ENCODE measurements at places on chromosomes 3 and 15.

- no peak for DNase-seq
Observed at GRCh38 chr15:95957861-95958260, 372.6 kb upstream of the NR2F2 start.

- no peak for DNase-seq
Observed at GRCh38 chr3:196246612-196247308, 30.4 kb downstream of the SLC51A start.

GRCh38 chr3:129911261-129911861 is 17.9 kb upstream of the TMCC1 start:
- DNase-seq, result no peak

DNA sequence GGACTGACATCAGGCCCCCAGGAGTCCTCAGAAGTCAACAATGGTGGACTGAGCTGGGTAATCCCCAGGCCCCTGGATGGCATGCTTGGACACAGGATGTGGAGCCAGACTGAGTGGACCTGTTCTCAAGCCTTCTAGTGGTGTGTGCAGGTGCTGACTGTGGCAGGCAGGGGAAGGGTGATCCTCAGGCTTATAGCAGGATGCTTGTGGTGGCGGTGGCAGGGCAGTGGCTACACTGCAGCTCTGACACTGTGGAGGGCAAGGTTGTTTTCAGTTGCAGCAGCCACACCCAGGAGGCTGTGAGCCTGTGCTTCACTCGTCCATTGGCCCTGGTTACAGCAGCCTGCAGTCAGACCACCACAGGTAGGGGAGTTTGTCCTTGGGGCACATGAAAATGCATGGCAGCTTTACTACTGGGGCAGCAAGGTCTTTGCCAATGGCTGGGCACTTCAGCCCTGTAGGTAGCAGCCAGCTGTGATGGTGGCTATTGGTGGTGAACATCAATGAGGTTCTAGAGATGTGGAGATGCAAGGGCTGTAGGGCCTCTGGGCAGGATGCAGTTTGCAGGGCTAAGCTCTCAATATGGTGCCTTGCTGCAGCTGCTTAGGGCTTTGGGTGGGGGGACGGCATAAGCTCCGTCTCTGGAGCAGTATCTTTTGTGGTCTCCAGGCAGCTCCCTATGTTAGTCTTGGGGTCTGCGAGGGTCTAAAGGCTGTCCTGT is 17.5 kb upstream of the MYO5A start:
- DNase-seq, result no peak

GRCh38 chr3:32700244-32700643 is 15.3 kb downstream of the CNOT10 start:
- no peak for DNase-seq

DNA sequence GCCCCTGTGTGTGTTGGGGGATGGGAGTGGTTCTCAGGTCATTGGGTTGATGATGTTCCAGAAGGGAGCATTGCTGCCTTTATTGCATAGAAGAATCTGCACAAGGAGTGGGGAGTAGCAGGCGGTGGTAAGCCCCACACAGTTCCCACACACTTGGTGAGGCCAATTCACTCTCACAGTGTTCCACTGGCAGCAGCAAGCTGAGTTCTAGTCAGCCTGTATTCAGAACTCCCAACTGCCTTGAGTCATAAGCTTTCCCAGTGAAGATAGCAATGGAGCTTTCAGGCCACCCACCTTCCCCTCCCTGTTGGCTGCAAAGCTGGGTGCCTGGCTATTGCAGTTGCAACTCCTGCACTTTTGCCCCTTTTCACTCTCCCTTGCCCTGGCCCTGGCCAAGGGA is 181.1 kb upstream of the RBMS3 start:
- no peak for DNase-seq

- peak; percentile 2 for DNase-seq
Observed at GRCh38 chr3:142279965-142280590, 54.7 kb upstream of the GK5 start.

GRCh38 chr15:80970658-80971057 is 19.0 kb downstream of the MESD start:
- no peak for DNase-seq

DNA sequence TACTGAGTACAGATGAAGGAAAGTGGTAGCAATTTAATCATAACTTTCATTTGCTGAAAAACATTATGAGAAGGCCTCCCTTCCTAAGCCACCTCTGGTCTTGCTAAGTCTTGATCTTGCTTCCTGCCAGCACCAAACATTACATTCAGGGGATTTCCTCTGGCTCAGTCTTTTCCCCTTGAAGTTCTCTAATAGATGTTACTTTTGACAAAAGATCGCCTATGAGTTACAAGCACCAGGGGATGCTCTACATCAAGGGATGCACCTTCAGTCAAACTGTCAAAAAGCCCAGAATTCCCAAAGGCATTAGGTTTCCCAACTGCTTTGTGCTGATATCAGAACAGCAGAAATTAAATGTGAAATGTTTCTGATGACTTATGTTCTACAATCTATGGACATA is 47.3 kb downstream of the AQP9 start:
- DNase-seq, result no peak

GRCh38 chr15:71791975-71792374 is 18.4 kb upstream of the NR2E3 start:
- no peak for DNase-seq

DNA sequence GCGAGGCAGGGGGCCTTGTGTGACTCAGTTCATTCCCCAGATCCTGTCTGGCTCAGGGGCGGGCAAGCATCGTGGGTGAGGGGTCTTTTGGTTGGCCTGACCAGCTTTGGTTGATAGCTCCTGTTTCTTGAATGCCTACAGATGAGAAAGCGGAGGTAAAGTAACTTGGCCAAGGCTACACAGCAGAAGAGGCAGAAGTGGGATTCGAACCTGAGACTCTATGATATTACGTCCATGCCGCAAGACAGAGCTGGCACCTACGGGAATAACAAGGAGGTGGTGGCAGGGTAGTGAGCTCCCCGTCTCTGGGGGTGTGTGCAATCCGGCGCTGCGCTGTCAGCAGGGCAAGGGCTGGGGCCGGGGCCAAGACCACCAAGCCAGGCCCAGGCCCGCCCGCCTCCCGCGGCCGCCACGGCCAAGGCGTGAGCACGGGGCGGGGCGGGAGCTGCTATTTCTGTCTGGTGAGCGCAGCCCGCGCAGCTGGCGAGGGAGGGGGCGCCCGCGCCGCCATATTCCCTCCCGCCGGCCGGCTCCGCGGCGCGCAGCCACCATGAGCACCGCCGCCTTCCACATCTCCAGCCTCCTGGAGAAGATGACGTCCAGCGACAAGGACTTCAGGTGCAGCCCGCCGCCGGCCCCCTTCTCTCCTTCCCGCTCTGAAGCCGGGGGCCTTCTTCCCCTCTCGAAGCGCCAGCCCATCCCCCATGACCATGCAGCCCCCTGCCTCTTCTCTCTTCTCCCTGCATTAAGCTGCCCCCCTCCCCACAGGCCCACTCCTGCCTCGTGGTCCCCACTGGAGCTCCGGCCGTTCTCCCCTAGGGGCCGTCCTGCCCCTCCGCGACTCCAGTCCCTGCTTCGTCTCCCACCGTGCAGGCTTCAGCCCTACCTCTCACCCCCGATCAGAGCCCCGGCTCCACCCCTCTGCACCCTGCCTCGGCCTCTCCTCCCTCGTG is at the start of gene CAND2:
CAND2 (plus strand) TSS at position 510 of the 953 bp plus-strand sequence; CDS start at position 551, 41 bp downstream.
- peak; percentile 38 for DNase-seq

DNA sequence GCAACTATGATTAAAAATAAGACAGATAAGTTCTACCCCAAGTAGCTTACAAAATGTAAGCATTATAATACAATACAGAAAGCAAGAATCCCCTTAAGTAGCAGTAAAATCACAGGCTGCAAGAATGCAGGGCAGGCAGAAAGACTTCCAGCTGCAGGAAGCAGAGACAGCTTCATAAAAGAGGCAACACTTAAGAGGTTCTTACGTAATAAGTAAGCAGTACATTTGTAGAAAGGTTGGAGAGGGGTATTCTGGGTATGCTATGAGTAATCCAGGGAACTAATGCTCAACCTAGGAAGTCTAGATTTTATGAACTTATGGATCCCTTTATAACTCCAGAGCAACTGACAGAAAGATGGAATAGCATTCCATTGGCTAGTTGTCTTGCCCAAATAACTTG is 151.6 kb downstream of the IL5RA start:
- no peak for DNase-seq

DNA sequence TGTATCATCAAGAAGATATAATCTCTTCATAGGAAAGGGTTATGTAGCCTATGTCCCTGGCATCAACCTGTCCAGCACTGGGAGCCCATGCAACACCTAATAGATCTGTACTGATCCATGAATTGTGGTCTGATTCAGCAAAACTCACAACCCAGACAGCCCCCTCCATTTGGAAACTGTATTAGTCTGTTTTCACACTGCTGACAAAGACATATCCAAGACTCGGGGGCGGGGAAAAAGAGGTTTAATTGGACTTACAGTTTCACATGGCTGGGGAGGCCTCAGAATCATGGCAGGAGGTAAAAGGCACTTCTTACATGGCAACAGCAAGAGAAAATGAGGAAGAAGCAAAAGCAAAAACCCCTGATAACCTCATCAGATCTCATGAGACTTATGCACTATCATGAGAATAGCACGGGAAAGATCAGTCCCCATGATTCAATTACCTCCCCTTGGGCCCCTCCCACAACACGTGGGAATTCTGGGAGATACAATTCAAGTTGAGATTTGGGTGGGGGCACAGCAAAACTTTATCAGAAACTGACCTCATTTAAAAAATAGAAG is 83.3 kb downstream of the TRIM42 start:
- no peak for DNase-seq

DNA sequence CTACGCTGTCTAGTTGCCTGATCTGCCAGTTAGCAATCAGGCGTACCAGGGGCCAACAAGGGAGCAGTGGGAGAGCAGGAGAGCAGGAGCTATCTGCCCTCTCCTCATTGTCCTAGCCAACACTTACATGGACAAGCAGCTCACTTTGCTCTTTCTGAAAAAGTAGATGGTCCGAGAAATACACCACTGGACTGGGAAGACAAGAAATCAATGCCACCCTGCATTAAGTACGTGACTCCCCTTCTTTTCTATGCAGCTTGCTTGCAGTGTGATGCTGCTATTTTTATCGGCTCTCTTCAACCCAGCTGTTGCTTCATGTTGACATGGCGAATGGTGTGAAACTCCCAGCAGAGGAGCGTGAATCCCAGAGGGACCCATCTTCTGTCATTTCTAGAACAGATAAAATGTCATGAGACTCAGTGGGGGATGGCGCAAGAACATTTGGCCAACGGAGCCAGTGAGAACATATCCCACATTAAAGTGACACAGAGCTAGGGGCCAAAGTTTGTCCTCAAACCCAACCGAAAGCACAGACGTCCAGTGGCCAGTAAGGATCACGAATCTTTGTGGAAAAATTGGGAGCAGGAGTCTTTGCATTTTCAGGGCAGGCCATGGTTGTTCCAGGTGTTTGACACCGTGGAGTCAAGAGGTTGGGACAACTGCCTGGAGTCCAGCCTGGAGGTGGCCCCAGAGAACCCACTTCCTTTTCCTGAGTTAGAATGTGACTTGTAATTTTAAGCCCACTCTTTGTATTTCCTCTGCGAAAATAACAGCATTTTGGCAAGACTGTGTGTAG is 53.7 kb upstream of the MEF2A start:
- DNase-seq, result no peak

DNA sequence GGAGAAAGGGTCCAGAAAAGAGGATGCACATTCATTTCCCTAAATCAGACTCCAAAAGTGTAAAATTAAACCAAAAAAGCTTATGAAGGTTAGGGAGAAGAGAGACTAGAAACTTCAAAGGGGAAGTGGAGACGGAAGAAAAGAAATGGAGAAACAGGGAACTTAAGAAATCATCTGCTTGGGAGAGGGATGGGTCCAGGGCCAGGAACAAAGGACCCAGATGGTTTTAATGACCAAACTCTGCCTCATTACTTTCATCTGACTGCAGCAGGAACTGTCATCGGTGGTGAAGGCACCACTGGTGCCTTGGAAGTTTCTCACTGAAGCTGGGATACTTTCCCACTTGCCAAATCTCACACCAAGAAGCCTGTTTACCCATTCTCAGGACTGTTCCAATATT is 70.5 kb upstream of the SLC4A7 start:
- DNase-seq, result no peak

DNA sequence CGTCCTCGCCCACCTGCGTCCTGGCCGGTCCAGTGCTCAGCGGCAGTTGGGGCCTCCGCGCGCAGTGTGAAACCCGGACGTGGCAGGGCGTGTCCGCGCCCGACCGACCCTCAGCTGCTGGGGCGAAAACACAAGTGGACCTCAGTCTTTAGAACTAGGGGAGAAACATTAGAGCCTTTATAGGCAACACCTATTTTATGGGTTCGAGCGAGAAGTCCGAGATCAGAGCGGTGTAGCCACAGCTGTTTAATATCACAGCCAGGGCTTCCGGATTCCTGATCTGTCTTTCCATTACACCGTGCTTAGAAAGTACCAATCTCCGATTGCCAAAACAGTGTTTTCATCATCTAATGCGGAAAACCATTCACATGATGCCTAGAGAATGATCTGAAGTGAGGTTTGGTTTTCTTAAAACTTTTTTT is 506 bp downstream of the RAD51 start:
- no peak for DNase-seq

- DNase-seq, result no peak
Observed at GRCh38 chr15:48872632-48873031, 5.3 kb upstream of the EID1 start.

GRCh38 chr3:10164546-10165393 is at the start of gene IRAK2:
IRAK2 (plus strand) TSS chr3:10164919; CDS start chr3:10164955, 36 bp downstream.
- peak; percentile 47 for DNase-seq

DNA sequence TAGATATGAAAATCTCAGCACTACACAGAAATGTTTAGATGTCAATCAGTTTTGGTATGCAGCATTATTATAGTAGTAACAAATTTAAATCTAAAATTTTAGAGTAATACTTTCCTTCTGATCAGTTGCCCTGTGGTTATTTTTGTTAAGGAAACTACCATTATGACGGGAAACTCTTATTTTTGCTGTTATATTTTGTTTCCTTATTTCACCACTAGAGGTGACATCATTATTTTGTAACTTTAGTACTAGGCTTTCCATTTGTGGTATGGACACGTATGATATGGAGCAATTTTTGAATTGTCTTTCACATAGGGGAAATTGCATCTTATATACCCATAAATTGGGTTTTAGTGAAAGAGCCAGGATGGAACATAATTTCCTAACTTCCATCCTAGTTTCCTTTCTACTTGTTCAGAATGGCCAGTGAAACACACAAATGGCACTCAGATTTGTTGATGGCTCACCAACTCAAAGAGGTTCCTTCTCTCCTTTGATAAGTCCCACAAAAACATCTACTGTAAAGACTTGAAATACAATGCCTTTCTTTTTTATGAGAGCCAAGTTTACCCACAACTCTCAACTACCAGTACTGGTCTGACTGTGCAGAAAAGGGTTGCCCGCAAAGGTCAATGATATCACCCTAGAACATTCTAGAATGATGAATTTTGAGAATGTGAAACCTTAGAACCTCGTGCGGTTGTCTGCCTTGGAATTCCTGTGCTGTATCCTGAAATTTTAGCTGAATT is 19.4 kb upstream of the PPP4R2 start:
- DNase-seq, result no peak
